ENCODE measurements at places on chromosomes 5 and 9.

DNA sequence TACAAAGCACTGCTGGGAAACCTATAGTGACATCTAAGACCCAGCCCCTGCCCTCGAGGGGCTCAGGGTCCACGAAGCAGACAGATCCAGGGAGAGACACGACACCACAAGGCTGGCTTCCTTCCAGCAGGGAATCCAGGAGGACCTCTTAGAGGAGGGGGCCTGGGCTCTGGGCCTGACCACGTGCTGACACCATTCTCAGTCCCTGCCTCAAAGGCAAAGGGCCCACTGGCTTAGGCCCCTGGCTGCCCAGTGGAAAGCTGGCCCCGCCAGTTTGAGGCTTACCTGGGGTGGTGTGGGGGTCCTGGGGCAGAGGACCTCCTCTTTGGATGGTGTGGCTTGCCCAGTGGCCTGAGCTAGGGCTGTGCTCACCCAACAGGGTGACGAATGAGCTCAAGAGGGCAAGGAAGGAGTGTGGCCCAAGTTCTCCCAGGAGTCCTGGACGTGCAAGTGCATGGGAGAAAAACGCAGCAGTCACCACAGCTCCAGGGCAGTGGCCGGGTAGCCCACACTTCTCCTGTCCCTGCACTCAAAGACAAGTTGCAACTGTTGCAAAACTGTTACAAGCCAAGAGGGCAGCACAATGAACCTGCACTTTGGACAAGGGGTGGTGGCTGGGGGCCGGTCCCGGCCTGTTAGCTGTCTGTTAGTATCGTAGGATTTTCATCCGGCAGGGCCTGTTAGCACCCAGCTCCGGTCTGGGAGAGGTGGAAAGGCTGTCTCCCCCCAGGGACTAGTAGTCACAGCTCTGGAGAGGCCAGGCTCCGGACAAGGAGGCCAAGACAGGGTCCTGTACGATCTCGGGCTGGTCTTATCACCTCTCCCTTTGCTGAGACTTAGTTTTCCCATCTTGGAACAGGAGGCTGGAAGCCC, 1.5 kb upstream of the SARDH start:
- no peak for DNase-seq

- no peak for DNase-seq
Observed at GRCh38 chr9:83557771-83558170, 19.6 kb upstream of the FRMD3 start.

- DNase-seq, result no peak
Observed at GRCh38 chr9:76588316-76588715, 129.3 kb downstream of the GCNT1 start.

DNA sequence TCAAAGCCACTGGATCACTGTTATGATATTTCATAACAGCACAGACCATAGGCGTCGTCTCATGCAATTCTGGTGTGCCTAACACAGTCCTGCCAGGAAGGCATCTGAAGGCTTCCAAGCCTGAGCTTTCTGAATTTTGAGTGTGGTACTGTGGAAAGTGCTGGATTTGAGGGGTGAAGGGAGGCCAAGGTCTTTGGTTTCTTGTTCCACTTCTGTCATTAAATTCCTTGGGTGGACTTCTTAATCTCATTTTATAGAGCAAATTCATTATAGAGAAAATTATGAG, 441.3 kb upstream of the PIK3R1 start:
- no peak for DNase-seq

DNA sequence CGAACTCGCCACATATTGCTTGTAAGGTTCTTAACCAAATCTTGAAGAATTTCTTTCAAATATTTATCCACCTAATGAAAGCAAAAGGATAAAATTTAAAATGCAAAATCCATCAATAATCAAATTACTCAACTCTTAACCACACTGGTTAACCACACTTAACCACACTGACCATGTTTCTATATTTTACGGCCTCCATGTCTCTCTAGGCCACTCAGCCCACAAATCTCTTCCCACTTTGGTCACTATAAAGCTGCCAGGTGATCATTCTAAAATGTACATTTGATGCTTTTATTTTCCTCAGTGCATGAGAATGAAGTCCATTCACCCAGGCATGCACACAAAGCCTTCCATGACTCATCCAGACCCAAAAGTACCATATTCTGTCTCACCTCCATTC, 56.4 kb upstream of the OR2K2 start:
- DNase-seq, result no peak

DNA sequence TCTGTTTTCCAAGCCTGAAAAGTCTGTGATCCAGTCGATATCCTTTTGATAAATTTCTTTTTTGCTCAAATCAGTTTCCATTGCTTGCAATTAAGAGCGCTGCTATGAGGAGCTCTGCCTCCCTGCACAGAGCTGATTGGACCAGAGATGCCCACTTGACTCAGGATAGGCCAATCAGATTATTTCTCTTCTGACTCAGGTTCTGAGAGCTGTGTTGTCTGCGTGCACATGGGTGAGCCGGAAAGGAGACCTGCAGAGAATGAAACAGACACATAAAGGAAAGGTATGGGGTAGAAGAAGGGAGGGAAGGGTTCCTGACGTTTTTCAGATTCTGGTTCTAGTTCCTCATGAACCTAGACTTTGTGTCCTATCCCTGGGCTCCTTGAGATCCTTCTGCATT, 15.8 kb upstream of the FABP6 start:
- no peak for DNase-seq

DNA sequence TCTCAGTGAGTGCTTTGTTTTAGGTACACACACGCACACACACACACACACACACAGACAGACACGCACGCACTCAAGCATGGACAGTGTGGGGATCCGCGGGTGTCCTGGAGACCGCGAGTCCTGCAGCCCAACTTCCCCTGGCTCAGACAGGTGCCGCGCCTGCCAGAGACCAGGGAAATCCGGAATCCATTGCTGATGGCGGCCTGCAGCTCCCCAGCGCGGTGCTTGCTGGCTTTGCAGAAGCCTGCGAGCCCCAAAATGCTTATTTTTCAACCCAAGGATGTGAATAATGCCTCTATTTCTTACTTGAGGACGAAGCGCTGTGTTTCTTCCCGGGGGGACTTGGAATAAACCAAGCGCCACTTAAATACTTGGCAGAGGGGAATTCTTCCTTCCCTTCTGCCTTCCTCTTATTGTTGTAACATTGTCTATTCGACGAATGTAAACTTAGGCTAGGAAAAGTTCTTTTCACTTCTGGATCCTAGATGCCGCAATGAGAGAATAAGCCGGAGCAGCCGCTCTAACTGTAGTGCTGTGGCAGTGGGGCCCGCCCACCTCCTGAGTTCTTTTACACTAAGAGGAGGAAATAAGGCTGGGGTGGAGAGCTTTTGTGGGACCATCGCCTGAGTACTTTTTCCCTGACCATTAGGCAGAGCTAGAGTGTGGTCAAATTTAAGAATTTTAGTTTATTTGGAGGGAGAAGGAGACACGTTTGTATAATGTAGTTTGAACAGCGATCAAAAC, 802 bp downstream of the ITGA2 start:
- DNase-seq, result no peak

GRCh38 chr9:113622600-113623400, 159.3 kb downstream of the RGS3 start:
- no peak for DNase-seq

GRCh38 chr5:79509244-79509885, 4.6 kb downstream of the HOMER1 start:
- no peak for DNase-seq

DNA sequence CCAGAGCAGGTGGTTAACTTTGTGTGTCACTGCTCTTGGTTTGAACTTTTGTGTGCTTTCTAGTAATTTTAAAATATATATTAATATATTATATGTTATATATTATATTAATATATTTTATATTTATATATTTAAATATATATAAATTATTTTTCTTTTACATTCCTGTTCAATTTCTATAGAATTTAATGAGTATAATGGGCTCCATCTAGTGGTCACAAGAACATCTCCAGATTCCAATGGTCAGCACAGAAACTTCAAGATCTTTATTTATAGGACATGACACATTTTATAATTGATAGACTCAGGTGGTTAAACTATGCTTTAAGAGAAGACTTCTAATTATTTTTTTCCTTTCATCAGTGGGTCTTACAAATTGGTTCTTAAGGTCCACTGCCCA, 39.1 kb downstream of the COL23A1 start:
- DNase-seq, result no peak

DNA sequence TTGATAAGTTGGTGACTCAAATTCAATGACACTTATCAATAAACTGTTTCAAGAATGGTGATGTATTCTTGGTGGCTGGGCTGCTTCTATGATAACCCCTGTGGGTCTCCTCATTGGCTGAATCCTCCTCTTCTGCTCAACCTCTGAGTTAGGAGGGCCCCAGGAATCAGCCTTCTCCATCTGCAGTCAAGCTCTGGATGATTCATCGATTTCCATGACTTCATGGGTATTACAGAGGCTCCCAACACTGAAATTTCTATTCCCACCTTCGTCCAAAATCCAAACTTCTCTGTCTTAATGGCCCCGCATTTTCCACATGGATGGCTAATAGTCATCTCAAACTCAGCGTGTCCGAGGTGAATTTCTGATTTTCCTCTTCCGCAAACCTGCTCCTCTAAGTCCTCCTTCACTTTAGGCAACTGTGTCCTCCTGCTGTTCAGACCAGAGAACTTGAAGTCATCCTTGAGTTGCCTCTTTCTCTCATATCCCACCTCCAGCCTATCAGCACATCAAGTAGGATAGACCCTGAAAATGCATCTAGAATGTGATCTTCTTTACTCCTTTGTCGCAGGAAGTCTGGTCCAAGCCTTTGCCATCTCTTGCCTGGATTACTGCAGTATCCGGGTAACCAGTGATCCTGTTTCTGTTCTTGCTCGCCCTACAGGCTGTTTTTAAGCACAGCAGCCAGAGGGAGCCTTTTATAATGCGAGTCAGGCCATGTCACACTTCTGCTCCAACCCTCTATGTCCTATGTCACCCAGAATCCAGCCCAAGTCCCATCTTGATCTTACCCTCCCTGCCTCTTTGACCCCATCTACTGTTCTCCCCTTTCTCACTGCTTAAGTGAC, 41.4 kb upstream of the IL7R start:
- no peak for DNase-seq
